ENCODE measurements at places on chromosomes 7 and 10. TPM values are rescaled to one million over a fixed set of nuclear protein-coding genes. Genes with fewer than 3 reads are reported as not detected.

The PVRIG gene
- total RNA-seq: 0.54 TPM

The NPY4R gene
- total RNA-seq: under 0.01 TPM

The HOXA3 gene
- total RNA-seq: 14.3 TPM

The OR6B1 gene
- under 0.01 TPM for total RNA-seq

The NPS gene
- total RNA-seq: not detected

The LRRC4 gene
- total RNA-seq: 0.54 TPM

The ADIRF gene
- not detected for total RNA-seq

The CYP2C19 gene
- total RNA-seq: not detected

The LYZL2 gene
- not detected for total RNA-seq

The CADPS2 gene
- total RNA-seq: under 0.01 TPM

The PNLIPRP2 gene
- not detected for total RNA-seq

The MYOZ1 gene
- total RNA-seq: not detected

The RNF32 gene
- total RNA-seq: 0.27 TPM

The CAV2 gene
- total RNA-seq: 2.2 TPM

The RBM48 gene
- total RNA-seq: 14.0 TPM

The GIMAP4 gene
- 1.3 TPM for total RNA-seq

The CTAGE15 gene
- total RNA-seq: under 0.01 TPM

The FOXP2 gene
- total RNA-seq: under 0.01 TPM

The ZWINT gene
- 11.3 TPM for total RNA-seq

The C10orf105 gene
- total RNA-seq: 0.81 TPM

The CFAP69 gene
- 2.4 TPM for total RNA-seq

The RELN gene
- total RNA-seq: not detected

The RSPH10B gene
- not detected for total RNA-seq

The PTPRZ1 gene
- not detected for total RNA-seq

The ZNF92 gene
- total RNA-seq: 8.6 TPM

The CFTR gene
- total RNA-seq: not detected

The ALOX5 gene
- total RNA-seq: 9.2 TPM

The ACTL6B gene
- not detected for total RNA-seq

The SEMA3D gene
- under 0.01 TPM for total RNA-seq

The HMX3 gene
- not detected for total RNA-seq

The TSPAN33 gene
- 41.7 TPM for total RNA-seq

The SEMA3E gene
- total RNA-seq: not detected

The FAM221A gene
- 11.6 TPM for total RNA-seq

The SLC39A12 gene
- total RNA-seq: not detected

The CLRN3 gene
- not detected for total RNA-seq

The EN2 gene
- not detected for total RNA-seq
